NCI-H1930 (cell line): ENCODE measurements at places on chromosomes 7 and 10.
A peak's percentile ranks its signal among the peaks of the same experiment; 100 is the strongest.

GRCh38 chr7:134701272-134701671 lies 54.6 kb downstream of the BPGM start:
- DNase-seq = no peak

DNA sequence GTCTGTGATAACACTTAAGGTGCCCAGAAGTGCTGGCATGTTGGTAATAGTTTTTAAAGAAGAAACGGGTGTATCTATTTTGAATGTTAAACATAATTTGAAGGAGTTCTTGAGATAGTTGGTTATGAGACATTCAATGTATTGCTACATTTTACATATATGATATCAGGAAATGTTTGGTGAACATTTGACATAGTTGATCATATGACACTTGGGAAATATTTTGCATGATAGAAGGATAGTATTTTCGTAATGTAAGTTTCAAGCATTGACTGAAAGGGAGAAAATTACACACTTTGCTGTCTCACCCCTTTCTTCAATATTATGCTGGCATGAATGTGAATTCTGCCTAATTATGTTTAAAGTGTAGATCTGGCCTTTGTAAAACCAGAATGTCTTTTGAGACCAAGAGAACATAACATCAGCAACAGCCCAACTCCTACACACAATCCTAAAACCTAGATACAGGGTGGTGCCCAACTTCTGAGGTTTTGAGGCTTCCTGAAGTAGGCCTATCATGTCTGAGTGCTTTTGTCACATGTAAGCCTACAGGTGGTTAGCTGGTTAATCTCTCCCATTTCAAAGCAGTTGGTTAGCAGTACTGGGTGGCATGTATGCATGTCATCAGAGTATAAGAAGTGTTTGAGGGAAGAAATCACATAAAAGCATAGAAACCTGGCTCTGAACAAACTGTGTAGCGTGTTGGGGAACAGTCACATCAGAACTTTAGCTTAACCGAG lies 2.1 kb downstream of the ADD3 start:
- DNase-seq = no peak

GRCh38 chr10:61642150-61642571 lies 20.6 kb upstream of the CABCOCO1 start:
- no peak for DNase-seq

GRCh38 chr7:69334701-69335100 lies 263.6 kb upstream of the AUTS2 start:
- DNase-seq = no peak

DNA sequence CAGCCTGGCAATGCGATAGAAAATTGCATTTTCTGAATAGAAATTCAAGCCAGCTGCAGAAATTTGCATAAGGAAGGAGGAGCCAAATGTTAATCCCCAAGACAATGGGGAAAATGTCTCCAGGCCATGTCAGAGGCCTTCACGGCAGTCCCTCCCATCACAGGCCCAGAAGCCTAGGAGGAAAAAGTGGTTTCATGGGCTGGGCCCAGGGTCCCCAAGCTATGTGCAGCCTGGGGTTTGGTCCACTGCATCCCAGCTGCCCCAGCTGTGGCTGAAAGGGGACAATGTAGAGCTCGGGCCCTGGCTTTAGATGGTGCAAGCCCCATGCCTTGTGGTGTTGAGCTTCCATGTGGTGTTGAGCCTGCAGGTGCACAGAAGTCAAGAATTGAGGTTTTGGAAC lies 10.0 kb upstream of the GARIN1A start:
- no peak for DNase-seq

DNA sequence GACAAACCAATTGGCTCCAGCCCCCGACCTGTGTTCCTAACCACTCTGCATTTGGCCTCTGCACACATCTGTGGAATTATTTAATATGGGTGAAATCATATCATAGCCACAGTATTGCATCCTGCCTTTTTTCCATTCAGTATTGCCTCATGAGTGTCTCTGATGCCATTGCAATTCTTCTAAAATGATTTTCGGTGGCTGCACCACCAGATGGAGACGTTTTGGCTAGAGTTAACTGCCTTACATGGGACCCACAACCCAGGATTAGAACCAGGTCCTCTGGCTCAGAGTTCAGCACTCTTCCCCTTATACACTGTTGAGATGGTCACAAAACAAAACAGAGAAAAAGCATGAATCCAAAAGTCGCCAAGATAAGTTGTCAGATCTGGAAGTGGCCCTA lies 180.8 kb downstream of the EMX2 start:
- DNase-seq = no peak

- DNase-seq = no peak
Observed at GRCh38 chr10:34581801-34582532, 233.1 kb downstream of the PARD3 start.

DNA sequence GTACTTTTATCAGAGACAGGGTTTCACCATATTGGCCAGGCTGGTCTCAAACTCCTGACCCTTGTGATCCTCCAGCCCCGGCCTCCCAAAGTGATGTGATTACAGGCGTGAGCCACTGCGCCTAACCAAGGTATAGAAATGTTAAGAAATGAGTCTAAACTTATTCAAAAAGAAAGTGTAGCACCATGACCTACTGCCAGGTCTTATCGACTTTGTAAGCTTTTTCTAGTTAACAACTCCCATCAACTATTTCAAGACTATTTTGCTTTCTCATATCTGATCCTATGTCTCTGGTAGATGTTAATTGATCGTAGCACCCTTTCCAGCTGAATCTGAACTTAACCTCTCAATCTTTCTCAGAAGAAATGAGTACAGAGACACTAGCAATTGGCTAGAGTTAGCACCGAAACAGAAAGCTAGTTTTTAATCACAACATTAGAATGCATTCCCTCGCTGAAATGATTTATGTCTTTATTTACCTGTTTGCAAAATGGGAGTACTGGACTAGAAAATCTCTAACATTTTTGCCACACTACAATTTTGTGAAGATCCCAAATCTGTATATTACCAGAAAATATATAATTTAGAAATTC lies 114.0 kb upstream of the HGF start:
- DNase-seq = no peak

DNA sequence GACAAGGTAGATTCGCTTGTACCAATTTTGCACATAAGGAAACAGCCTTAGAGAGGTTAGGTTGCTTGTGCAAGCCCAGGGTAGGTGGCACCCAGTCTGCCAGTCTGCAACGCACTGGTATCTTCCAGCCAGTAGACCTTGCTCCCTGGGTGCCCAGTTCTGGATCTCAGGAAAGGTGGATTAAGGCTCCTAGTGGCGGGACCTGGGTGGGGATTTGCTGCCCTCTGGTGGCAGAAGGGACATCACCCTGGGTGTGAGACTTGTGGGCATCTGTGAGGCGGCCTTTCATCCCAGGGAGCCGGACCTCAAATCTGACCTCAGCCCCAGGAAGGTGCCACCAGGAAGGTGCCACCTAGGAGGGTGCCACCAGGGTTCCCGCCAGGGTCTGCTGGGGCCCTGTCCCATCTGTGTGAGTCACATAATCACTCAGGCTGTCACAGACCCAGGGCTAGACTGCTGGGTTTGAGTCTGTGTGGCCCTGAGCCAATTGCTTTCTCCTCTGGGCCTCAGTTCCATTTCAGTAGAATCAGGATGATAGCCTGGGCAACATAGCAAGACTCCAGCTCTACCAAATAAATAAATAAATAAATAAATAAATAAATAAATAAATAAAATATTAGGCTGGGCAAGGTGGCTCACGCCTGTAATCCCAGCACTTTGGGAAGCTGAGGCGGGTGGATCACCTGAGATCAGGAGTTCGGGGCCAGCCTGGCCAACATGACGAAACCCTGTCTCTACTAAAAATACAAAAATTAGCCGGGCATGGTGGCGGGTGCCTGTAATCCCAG lies 5.3 kb upstream of the PRKRIP1 start:
- DNase-seq = peak; percentile 24

DNA sequence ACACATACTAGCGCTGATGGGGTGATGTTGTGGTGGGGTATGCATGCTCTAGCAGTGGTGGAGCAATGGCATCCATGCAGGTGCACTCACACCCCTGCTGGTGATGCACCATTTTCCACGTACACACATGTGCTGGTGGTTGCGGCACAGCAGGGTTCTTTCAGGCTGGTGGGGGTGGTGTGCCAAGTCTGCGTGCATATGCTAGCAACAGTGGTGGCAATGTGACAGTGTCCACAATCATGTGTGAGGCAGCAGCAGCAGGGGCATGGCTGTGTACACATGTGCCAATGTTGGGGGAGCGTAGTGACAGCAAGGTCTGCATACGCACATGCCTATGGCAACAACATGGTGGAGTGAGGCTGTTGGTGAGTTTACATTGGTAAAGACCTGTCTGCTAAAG lies 148.1 kb downstream of the ZWINT start:
- no peak for DNase-seq

DNA sequence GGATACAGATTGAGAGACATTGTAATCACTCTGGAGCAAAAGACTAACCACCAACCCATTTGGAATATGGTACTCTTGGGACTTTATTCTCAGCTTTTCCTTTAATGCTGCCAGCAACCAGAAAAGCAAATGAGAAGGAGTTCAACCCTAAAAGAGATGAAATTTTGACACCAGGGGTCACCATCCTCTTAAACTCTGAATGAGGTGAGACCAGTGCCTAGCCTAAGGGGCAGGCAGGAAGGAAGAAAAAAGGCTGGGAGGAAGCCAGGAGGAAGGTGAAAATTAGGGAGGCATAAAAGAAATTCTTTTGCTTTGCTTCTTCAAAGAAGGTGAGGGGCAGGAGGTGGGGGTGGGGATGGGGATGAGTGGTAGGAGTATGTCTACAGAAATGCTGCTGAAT lies 135.8 kb downstream of the JAZF1 start:
- no peak for DNase-seq

DNA sequence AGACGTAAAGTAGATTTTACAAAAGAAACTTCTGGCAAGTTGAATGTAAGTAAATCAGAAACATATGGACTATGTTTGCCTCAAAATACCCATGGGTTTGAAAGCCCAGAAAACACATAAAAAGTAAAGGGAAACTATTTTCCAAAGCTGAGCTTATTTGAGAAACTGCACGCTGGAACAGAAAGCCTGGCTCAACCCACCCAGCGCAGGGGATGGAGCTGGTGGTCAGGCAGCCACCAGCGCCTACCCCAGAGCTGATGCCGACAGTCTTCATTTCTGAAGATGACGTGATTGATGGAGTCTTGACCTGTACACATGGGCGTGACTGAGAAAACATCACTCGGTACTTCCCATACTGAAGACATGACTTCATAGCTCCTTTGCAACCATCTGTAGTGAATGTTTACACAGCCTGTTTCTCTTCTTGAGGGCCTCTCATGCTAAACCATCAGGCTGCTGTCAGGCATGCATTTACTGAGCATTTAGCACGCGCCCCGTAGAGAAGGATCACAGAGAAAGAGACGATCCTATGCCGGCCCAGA lies 232.6 kb upstream of the AUTS2 start:
- no peak for DNase-seq

GRCh38 chr7:73995330-73995729 lies 32.6 kb upstream of the ELN start:
- DNase-seq = no peak

DNA sequence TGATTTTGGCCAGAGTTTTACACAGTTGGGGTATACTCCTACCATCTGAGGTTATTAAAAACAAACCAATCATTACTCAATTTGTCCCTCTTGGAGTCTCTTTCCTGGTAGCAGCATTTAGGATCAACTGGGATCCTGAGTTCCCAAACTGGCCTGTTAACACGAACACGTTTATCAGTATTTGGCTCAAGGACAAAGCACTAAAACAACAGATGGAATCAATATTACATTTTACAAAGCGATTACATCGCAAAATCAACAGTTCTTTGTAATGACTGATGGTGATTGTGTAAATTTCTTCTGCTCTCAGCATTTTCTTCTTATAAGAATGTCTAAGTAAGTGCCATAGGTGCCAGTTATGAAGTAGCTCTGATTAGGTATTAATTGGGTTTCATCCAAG lies 582.9 kb upstream of the ANKRD30A start:
- DNase-seq = no peak

DNA sequence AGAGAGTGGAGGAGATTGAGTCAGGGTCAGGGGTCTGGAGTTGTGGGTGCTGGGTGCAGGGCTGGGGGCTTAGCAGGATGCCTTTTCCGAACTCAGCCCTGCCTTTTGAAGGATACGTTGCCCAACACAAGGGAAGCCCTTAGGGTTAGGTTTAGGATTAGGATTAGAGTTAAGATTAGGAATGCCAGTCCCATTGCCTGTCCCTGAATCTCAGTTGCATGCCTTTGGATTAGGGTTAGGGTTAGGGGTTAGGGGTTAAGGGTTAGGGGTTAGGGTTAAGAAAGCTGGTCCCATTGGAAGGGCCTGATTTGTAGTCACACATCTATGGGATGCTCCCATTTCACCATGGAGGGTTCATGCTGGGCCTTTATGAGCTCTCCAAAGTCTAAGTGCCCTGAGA lies 20.8 kb upstream of the ZNF488 start:
- no peak for DNase-seq

GRCh38 chr10:76649723-76650127 lies 987.9 kb downstream of the KCNMA1 start:
- no peak for DNase-seq

- no peak for DNase-seq
Observed at GRCh38 chr10:11896549-11897200, 73.5 kb downstream of the PROSER2 start.

DNA sequence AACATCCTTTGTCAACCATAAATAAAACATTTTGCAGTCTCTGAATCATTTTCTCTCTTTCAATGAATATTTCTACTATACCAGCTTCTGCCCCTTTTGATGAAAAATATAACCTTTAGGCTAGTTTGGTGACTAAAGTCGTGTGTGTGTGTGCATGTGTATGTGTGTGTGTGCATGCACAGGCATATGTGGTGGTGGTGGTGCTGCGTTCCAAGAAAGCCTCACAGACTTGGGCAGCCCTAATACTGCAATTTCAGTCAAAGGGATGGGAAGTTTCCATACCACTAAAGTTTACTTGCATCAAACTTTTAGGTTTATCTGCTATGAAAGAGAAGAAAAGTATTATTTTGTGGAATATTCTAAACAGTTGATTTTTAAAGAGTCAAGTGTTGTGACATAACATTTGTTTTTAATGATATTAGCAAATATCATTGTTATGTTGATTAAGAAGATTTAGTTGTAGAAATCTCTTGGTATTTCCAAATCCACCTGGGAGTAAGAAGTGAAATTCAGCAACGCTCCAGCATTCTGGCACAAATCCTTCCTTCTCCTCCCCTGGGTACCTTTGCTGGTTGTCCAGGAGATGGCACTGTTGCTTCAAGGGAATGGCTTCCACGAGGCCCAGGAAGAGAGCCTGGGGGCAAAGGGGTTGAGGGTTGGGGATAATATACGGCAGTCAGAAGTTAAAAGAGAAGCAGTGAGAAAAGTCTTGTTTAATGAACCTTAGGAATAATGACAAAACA lies 41.5 kb downstream of the ASB4 start:
- DNase-seq = peak; percentile 82

GRCh38 chr7:49297958-49298357 lies 373.6 kb downstream of the CDC14C start:
- no peak for DNase-seq

DNA sequence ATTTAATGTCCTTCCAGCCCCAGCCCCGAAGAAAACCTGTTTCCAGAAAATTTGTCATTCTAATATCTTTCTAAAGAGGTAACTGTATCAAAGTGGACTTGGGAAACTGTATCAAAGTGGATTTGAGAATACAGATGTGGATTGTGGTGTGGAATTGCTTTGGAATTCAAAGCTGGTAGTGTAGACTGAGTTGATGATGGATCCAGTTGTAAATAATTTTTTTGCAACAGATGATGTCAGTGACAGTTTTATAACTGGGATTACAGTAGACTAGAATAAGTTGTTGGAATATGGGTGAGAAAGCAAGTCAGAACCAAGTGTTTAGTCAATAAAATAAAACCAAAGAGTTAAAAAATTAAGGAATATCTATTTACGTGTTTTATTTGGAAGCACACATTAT lies 202.1 kb downstream of the LRMDA start:
- no peak for DNase-seq
